ENCODE measurements at places on chromosomes 2 and 18.

GRCh38 chr2:190210471-190210870 lies 109.2 kb downstream of the HIBCH start:
- DNase-seq = no peak

GRCh38 chr2:136538489-136538888 lies 226.9 kb upstream of the THSD7B start:
- DNase-seq = no peak

DNA sequence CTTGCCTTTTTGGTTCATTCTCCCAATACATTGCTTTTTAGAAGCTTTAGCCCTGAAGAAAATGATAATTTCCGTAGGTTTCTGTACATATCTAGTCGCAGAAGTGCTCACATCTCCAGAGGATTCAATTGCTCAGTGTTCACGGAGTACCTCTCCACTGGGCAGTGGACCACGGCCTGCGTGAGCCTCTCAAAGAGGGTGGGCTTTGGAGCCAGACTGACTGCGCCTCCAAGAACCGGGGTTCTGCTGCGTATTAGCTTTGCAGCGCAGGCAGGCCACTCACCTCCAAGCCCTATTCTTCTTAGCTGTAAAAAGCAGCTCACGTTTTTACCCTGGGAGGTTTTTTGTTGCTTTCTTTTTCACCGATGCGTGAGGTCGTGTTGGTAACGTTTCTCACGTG lies 35.4 kb downstream of the NTSR2 start:
- no peak for DNase-seq

DNA sequence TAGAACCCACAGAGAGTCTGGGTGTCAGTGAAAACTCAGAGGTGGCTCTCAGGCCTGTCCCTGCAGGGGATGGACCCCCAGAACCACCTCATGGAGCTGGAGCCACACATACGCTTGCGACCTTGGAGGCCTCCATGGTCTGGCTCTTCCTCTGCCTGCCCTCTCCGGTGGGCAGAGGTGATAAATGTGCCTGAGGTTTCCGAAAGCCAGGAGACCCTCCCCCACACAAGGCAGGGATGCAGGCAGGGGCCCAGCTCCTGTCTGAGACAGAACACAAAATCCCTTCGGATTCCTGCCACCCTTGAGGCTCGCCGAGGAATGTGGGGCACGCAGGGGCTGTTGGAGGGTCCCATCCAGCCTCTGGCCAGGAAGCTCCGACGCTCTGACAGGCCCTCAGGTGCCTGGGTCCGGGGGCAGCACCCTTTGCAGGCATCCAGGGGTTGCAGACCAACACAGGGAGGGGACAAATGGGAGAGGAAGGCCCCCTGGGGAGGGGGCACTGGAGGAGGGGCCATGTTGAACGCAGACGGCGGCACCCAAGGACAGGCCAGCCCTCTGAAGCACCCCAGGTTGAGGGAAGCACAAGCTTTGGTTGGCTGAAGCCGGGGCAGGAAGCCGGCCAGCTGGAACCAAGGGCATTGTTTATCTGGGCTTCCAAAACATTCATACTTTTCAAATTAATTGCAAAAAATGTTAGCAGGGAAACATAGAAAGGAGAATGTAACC lies 4.1 kb upstream of the SNED1 start:
- DNase-seq = peak; percentile 42

GRCh38 chr2:127658641-127659407 lies 12.9 kb downstream of the GPR17 start:
- no peak for DNase-seq

DNA sequence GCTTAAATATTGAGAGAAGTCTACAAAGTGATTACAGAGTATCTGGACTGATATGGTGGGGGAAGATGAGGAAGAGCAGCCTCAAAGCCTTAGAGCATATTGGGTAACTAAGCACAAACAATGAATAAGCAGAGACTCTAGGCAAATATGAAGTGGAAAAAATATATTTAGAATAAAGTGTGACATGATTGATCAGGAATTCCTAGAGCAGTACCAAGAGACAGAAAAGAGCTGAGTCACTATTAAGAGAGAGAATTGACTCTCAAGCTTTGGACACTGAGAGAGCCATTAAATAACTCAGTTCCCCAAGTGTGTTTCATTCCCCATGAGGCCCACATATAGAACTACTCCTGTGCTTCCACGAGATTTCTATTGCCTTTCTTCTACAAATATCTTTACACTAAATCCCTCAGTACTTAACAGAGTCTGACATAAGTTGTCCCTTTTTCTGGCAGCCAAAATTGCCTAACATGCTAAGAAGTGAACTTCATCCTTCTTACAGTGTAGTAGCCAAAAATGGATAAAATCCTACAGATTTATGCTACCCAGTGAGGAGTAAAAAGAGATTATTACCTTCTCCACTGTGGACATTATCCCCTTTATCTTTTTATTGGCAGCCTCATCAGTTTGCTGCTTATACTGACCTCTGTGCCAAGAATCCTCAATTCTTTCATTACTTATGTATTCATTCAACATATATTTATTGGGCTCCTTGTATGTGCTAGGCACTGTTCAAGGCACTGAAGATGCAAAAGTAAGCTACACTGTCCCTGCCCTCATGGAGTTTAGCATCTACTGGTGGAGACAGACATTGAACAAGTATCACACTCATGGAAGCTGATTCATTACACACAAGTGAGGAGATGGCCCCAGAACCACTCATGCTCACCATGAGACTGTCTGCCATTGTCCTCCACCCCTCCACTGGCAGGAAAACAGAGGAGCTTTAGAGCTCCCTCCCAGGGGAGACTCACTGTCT lies 45.4 kb downstream of the SLC40A1 start:
- DNase-seq = no peak

DNA sequence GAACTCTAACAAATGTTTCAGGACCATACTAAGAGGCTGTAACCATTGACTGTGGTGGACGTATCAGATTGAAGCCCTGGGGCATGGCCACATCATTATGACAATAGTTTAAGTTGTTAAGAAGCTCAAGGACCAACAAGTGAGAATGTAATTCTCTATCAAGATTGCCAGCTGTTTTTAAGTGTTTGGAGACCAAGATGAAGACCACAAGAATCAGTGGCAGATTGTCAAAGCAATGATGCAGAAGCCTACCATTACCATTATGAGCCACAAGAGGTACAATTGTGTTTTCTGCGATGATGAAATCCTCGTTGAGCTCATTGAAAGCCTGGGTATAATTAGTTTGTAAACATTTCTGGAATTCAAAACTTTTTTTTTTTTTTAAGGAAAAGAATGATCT lies 261.1 kb upstream of the ZEB2 start:
- no peak for DNase-seq

GRCh38 chr2:72915907-72916742 lies 1.2 kb upstream of the EMX1 start:
- peak; percentile 92 for DNase-seq

DNA sequence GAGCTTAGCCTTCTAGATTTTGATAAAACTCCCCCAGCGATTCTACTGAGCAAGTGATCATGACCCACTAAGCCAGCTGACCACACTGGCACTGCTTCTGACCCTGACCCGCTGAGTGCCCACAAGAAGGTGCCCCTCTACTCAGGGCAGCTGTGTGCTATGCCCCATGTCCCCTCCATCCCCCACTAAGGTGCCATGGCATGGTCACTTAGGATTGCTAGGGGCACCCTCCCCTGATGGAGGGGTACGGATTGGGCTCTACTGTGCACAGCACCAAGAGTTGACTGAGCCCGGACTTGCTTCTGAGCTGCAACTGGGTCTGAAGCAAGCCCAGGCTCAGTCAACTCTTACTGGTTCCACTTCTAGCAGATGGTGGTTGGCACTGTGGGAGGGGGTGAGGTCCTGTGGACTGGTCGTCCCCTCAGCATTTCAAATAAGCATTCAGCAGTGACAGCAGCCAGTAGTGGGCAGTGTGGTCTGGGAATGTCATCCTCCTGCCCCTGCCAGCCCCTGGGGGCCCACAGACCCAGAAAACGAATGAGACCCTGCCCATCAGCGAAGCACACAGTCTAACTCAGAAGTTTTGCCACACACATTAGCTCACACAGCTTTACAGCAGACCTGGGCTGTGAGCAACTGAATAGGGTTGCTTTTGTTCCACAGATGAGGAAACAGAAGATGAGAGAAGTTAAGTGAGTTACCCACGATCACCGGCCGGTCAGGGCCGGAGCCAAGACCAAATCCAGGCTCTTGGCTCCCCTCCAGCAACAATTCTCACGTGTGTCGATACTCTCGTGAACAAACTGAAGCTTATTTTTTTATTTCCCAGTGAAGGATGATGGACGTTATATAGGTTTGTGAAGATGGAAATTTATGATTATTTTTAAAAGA lies 52.1 kb upstream of the FOSL2 start:
- DNase-seq = peak; percentile 74

- no peak for DNase-seq
Measured at GRCh38 chr2:152084076-152084475, 14.8 kb downstream of the CACNB4 start.

- no peak for DNase-seq
Measured at GRCh38 chr2:144198116-144198515, 321.8 kb downstream of the ZEB2 start.

DNA sequence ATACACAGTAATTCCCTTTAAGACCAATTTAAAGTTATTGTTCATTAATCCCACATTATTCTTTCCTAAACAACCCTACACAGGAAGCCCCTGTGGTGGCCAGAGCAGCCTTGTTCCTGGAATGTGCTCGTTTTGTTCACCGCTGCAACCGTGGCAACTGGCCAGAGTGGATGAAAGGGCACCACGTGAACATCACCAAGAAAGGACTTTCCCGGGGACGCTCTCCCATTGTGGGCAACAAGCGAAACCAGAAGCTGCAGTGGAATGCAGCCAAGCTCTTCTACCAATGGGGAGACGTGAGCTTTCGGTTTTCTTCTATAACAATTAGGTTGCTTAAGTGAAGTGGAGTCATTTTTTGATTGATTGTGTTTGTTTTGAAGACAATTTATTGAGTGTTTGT lies 101.0 kb downstream of the UNC80 start:
- peak; percentile 86 for DNase-seq
